ENCODE measurements at places on chromosomes 5 and 9.

GRCh38 chr5:36452424-36453006 is 150.8 kb upstream of the RANBP3L start:
- DNase-seq: no peak

- no peak for DNase-seq
These were observed 10.9 kb upstream of the PRELID2 start for GRCh38 chr5:145846081-145846480.

- DNase-seq: no peak
These were observed 61.8 kb downstream of the ABCA1 start for GRCh38 chr9:104866191-104866590.

DNA sequence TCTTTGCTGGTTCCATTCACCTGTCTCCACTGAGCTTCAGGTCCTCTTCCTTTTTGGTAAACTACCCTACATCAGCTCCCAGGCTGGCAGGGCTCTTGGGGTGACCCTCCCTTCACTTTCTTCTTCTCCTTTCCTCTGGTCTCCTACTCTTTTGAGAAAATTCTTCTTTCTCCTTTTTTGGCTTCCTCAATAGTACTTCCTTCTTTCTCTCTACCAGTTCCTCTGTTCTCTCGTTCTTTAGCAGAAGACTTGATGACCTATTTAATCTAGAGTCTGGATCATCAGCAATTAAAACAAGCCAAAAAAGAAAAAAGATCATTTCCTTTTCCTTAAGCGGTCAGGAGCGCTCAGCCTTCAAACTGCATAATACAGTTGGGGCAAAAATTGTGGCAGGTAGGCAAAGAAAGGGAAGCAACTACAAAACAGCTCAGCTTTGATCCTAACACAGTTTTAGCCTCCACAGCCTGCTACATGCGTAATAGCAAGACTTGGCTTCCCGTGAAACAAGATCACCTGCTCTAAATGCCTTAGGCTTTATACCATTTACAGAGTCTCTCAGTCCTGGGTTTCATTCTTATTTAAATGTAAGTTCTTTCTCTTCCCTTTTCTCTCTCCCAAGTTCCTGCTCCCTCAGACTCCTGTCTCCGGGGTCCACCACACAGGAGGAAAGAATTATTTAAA is 14.0 kb upstream of the GSN start:
- DNase-seq: no peak

DNA sequence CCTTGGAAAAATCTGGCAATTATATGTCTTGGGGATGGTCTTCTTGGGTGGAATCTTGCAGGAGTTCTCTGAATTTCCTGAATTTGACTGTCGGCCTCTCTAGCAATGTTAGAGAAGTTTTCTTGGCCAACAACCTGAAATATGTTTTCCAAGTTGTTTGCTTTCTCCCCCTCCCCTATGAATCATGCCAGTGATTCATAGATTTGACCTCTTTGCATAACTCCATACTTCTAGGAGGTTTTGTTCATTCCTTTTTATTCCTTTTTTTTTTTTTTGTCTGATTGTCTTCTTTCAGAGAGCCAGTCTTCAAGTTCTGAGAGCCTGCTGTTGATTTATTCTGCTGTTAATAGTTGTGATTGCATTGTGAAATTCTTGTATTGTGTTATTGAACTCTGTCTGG is 56.7 kb upstream of the SLC44A1 start:
- DNase-seq: no peak

GRCh38 chr9:16545639-16546038 is 324.8 kb downstream of the BNC2 start:
- DNase-seq: no peak

DNA sequence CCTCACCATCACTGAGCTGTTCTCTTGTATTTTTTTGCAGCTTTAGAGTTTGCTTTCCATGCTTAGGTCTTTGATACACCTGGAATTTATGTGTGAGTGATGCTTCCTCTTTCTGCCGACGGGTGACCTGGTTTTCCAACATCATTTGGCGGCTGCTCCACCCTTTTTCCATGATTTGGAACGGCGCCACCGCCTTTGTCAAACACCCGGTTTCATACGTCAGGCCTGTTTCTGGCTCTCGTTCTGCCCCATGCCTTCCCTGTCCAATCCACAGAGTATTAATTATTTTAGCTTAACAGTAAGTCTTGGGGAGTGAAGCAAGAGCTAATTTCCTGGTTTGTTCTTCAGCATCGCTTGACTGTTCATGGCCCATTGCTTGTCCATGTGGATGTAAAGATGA is 30.2 kb downstream of the CACNA1B start:
- no peak for DNase-seq

DNA sequence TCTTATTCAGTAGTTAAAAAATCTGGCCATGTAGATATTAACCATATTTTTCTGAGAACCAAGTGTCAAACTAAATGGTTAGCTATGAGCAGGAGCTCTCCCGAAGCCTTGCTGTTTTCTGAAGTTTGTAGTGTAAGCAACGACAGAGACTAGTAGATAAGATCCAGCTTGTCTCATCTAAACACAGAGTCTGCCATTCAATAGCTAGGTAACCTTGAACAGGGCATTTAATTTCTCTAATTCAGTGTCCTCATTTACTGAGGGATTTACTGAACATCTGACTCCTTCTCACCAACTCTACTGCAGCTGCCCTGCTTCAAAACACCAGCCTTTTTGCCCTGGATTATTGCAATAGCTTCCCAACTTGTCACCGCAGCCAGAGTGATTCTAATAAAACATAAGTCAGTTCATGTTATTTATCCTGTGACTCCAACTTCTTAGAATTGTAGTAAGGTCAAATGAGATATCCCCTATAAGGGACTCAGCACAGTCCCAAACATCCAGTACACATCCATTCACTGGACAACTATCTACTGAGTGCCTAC is 337.0 kb downstream of the PLK2 start:
- no peak for DNase-seq

- no peak for DNase-seq
These were observed 98.2 kb downstream of the SEMA5A start for GRCh38 chr5:9447691-9448090.

DNA sequence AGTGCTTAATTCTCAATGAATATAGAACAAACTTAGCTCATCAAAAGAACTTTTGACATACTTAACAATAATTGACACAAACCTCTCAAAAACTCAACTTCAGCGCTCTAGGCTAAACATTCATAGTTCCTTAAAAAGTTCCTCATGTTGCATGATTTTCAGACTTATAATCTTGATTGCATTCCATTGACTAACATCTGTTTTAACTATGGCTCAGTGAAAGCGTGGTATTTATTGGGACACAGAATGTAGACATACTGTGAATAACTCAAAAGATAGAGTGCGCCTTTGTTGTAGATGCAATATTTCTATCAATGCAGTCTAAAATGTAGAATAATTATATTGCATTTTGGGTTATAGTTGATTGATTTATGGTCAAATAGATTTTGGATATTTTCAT is 227.1 kb upstream of the HAPLN1 start:
- no peak for DNase-seq

GRCh38 chr9:34240006-34240405 is 61.2 kb downstream of the UBAP1 start:
- no peak for DNase-seq

DNA sequence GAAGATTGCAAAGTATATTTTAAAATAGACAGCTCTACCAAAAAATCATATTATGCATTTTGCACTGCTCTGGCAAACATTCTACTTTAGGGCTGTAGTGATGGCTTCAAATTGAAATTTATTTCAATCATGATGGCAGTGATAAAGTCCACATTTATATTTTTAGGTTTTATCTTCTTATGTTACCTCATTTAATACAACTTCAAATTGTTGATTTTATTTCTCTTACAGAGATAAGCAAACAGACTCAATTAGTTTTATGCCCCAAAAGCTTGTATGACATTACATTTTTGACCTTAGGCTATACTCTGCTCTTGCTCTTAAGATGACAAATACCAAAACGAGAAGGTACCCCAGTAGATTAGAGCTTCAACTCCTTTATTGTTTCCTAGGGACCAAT is 87.4 kb downstream of the CYLC2 start:
- no peak for DNase-seq

DNA sequence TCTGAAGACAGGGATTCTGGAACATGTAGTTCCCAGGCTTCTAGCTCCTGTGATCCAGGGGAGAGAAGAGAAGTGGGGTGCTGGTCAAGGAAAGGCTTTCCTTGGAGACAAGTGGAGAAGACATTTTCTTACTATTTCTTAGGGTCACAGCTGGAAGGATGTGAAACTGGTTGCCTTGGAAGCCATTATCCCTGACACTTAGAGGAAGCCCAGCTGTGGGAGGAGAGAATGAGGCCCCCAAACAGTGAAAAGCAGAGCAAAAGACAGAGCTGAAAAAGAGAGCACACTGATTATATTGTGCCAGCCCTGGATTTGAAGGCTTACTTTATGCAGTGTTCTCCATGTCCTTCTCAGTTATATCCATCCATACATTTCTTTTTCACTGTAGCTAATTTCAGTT is 17.5 kb upstream of the SHB start:
- DNase-seq: no peak

GRCh38 chr5:132766806-132767055 is 10.3 kb downstream of the SEPTIN8 start:
- no peak for DNase-seq

- DNase-seq: no peak
These were observed 67.6 kb upstream of the NR3C1 start for GRCh38 chr5:143471041-143471509.

DNA sequence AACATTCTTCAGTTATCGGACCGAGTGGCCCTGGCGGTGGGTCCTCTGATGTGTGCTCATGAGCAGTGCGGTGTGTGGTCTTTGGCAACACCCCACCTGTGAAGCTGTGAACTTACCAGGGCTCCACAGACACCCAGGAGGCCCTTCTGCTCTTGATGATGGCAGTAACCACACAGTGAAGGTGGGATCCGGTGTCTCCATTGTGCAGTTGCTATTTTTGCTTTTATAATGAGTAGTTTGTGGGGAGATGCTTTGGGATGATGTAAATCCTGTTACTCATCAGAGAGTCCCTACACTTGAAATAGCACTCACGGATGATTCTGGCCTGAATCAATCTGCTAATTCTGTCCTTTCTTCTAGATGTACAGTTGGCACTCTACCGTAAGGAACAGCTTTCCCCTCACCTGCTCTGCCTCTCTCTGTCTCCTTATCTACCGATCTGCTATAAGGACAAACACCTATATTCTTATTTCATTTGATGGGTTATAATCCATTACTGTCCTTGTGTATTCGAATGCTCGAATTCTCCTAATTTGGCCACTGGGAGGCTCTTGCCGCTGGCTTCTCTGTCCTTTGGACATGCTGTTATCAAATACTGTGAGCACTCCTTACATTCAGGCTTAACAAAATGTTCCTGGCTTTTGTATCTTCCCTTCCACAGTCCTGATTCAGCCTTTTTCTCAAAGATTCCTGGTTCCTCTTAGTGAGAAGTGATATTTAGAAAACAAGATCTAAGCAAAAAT is 20.2 kb downstream of the ATPSCKMT start:
- DNase-seq: no peak

GRCh38 chr5:1207555-1207954 is 6.2 kb downstream of the SLC6A19 start:
- DNase-seq: no peak

DNA sequence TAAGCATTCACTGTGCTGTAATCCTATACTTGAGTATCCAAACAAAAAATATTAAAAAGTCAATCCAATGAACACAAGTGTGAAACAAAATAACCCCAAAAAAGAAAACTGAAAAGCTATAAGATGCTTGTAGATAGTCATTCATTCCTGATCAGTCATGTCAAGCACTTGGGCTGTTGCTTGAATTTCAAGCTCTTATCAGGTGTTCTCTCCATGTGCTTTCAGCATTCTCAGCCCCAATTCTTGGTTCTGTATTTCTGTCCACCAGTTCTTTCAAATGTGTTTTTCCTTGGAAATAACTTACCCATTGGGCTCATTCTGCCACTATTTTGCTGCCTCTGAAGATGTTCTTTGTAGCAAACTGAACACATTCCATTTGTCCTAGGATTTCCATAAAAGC is 4.7 kb downstream of the ZFAND5 start:
- DNase-seq: no peak

- no peak for DNase-seq
These were observed 70.8 kb downstream of the PRELID2 start for GRCh38 chr5:145764325-145764724.

- no peak for DNase-seq
These were observed 32.5 kb downstream of the C9orf152 start for GRCh38 chr9:110175275-110175968.

- no peak for DNase-seq
These were observed 22.8 kb downstream of the THBS4 start for GRCh38 chr5:80057921-80058320.

- DNase-seq: no peak
These were observed 159.8 kb downstream of the MED10 start for GRCh38 chr5:6218517-6218916.

DNA sequence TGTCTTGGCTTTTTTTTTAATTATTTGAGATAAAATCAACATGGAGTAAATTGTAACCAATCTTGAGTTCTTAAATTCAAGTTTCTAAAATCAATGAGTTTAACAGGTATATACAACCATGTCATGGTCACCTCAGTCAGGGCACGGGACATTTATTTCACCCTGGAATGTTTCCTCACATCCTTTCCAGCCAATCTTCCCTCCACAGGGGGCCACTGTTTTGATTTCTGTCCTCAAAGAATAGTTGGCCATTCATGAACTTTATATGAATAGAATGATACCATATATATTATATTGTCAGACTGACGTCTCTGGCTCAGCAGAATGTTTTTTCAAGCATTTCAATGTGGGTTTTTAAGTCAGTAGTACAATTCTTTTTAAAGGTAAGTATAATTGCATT is 806 bp downstream of the ZNF474 start:
- DNase-seq: no peak

GRCh38 chr5:136191304-136192014 is 1.5 kb downstream of the SMIM32 start:
- peak; percentile 39 for DNase-seq

DNA sequence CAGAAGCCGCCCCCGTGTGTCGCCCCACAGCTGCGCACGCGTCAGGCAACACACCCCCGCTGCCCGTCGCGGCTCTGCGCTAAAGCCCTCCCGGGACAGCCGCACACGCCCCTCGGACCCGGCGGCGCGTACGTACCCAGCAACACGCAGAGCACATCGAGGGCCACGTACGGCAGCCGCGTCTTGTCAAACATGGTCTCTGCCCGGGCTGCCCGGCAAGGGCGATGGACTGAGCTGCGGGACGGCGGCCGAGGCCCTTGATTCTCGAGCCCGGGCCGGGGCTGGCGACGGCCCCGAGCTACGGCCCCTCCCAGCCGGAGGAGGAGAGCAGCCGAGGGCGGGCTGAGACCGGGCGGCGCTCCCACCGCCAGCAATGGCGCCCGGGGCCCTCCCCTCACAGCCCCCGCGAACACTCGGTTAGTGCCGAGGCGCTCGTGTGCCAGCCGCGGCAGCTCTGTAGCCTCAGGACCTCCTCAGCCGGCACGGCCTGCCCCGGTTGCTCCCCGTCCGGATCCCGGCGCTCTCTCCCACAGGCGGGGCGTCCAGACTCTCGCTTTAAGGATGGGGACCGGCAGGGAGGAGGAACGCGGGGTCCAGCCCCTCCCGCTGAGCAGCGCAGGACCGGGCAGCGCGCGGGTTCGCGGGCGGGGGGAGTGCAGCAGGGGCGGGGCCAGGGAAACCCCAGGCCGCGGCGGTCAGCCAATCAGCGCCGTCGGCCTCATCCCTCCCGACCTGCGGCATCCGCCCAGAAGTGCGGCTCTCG is at the start of gene PLPP1:
Gene PLPP1, minus strand, starts transcription at position 529 of the 763 bp plus-strand sequence. Its CDS starts 335 bp downstream, at position 194.
- DNase-seq: peak; percentile 86
